ENCODE measurements at places on chromosomes 2 and 18. TPM values are rescaled to one million over a fixed set of nuclear protein-coding genes. Genes with fewer than 3 reads are reported as not detected.

GRCh38 chr2:203330434-203330833, 2.2 kb downstream of the ABI2 start:
- DNase-seq: no peak

GRCh38 chr2:22628906-22629305, 756.1 kb upstream of the KLHL29 start:
- no peak for DNase-seq

Gene RGPD4
- polyA plus RNA-seq: not detected

Gene TDRD15
- not detected for polyA plus RNA-seq

Gene TBC1D8
- polyA plus RNA-seq: 25.8 TPM

Gene EVX2
- 0.01 TPM for polyA plus RNA-seq

DNA sequence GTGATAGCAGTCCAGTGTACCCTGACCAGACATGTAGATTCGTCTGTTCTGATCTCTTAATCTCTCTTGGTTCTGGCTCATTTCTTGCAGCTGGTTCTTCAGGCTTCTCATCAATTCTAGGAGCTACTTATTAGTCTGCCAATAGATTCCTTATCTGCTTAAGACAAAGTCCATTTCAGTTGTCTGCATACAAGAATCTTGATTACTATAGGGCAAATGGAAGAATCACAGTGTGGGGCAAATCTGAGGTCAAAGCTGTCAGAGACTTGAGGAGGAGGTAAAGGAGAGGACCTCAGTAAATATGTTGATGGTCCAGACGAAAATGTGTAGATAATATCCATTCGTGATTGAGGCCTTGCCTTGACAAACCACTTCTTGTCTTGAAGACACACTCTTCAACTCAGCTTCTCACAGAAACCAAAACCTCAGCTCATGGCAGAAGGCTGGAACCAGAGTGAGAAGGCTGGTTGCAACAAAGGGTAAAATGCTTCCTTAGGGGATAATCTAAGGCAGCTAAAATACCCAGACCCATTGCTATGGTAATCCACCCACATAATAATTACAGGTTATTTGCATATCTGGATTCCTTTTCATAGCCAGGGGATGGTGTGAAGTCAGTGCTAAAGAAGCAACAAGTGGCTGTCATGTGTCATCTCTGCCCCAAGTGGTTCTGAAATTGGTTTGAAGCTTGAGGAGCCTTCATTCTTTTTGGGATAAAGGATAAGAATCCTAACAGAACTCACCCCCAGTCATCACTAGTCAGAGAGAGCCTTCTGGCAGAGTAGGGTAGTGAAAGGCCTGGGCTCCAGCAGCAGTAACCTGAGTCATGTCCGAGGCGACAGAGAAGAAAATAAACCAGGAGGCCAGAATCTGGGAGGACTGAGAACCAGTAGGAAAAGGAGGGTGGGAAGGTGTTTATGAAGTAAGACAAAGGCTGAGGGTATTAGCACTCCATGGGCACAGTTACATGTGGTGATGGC, 29.2 kb upstream of the PELI1 start:
- no peak for DNase-seq

DNA sequence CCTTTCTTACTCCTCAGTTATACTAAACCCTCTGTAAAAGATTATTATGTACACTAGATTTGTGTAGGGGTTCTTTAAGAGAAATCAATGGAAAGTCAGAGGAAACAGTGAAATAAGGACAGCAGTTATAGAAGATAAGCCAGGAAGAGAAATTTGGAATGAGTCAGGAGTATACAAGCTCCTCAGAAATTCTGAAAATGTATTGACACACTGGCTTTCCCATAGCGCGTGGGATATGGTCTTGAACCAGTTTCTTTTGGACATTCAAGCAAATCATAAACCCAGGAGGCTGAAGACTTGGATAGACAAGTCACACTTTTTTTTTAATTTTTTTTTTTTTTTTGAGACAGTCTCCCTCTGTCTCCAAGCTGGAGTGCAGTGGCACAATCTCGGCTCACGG, 316.1 kb upstream of the MMADHC start:
- no peak for DNase-seq

Gene FOXD4L1
- polyA plus RNA-seq: 0.09 TPM

- DNase-seq: no peak
Measured at GRCh38 chr2:6966446-6966940, 49.3 kb downstream of the RNF144A start.

GRCh38 chr2:115011721-115012120, 569.3 kb downstream of the DPP10 start:
- no peak for DNase-seq

- no peak for DNase-seq
Measured at GRCh38 chr18:78144669-78145068, 834.9 kb upstream of the SALL3 start.

DNA sequence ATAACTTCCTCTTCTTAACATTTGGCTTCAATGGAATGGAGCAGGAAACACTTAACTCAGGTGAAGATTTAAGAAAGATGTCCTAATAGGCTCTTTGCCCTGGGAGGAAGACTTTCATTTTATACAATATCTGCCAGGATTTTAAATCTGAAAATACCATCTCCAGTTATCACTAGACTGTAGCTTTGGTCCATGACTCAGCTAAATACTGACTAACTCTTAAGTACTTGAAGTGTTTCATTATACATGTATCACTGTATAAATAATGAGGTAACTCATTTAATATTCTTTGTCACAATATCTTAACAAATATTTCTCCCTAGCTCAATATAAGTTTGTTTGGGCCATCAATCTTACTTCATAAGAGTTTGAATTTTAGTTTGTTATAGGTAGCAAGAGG, 34.7 kb downstream of the RBKS start:
- DNase-seq: no peak

- no peak for DNase-seq
Measured at GRCh38 chr2:185899366-185899765, 160.8 kb downstream of the FSIP2 start.

GRCh38 chr2:227578642-227579041, 20.1 kb upstream of the SCYGR2 start:
- DNase-seq: no peak

DNA sequence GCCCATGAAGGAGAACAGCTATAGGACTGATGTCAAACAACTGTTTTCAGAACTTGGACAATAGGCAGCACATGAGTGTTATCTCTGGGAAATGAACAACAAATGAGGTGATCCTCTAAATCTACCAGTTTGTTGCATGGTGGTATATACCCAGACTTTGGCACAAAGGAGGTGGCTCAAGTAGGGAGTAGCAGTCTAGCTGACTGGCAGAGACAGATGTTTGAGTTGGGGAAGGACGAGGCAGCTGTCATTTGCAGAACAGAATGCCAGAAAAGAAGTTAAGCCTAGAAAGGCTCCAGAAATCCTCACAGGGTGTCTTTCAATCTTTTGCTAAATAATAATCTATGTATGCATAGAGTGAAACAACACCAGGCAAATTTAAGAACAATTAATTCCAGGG, 47.4 kb downstream of the RPE start:
- DNase-seq: no peak

- DNase-seq: no peak
Measured at GRCh38 chr18:33316146-33316587, 124.4 kb downstream of the CCDC178 start.

GRCh38 chr2:188243381-188243780, 48.3 kb upstream of the GULP1 start:
- DNase-seq: no peak

GRCh38 chr18:62281684-62282083, 43.4 kb upstream of the TNFRSF11A start:
- no peak for DNase-seq

Gene GCG
- not detected for polyA plus RNA-seq

GRCh38 chr2:109386004-109386695, 227.6 kb downstream of the SEPTIN10 start:
- DNase-seq: no peak
